AG09309 (cell line): ENCODE measurements at places on chromosomes 6 and 20.
A peak's percentile ranks its signal among the peaks of the same experiment; 100 is the strongest.

DNA sequence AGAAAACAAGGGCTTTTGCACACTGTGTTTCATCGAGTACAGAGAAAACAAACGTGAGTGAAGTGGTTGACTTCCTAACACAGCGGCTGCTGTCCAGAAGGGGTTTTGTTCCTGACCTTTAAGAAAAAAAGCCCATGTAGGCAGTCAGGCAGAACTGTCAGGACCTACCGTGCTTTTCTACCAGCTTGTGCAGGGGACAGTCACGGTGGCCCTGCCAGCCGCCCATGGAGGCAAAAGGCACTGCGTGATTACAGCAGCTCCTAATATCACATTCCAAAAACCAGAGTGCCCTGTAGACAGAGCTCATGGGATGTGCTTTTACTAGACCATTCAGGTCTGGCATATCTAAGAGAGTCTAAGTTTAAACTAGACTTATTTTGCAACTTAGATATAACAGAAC, 12.2 kb downstream of the TNFAIP3 start:
- no peak for DNase-seq

DNA sequence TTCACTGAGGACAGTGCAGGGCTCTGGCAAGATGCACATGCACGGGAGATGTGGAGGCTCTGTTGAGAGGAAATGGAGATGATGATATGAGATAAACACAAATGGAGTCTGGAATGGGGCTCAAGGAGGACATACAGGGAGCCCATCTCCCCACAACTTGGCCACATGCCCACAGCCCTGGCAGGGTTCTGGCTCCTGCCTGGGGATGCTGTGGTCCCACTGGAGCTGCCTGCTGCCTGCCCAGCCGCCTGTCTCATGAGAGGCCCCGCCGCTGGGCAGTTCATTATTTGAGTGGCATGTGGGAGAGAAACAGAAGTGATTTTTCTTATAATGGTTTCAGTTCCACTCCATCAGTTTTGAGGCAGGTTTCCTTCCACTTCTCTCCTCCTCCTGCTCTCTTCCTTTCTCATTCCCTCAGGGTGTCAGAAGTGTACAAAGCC, 133.6 kb upstream of the TRAF3IP2 start:
- no peak for DNase-seq

- no peak for DNase-seq
Observed at GRCh38 chr6:31128093-31128676, 7.9 kb upstream of the CDSN start.

- DNase-seq: no peak
Observed at GRCh38 chr20:10634211-10634610, 39.6 kb downstream of the JAG1 start.

DNA sequence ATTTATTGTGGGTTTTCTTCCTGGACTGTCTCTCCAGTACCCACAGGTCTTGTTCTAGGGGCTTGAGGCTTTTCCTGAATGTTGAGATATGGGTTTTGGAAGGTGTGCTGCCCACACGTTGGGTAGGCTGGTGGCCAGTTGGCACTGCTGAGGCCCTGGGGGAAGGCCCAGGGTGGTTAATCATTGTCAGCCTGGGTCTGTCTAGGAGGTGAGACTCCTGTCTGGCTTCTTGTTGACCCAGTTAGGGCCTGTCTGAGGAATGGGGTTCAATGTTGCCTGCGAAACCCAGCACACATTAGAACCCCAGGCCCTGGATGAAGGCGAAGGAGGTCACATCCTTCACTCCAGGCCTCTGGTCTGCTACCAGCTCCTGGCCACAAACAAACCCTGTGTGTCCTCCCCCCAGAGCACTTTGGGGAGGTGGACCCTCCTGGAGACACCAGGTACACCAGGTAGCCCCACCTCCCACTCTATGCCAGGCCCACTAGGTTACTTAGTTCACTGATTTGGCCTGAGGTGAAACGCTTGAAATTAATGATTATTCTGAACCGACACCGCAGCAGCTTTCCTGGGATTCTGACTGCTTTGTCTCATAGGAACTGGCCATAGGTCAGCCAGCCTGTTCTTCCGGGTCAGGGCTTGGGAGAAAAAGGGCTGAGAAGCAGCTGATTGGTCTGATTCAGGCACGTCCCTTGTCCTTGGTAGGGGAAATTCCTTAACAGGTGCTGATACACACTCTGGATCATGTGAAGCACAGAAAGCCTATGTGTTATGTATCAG, 15.2 kb downstream of the DNMT3B start:
- no peak for DNase-seq

DNA sequence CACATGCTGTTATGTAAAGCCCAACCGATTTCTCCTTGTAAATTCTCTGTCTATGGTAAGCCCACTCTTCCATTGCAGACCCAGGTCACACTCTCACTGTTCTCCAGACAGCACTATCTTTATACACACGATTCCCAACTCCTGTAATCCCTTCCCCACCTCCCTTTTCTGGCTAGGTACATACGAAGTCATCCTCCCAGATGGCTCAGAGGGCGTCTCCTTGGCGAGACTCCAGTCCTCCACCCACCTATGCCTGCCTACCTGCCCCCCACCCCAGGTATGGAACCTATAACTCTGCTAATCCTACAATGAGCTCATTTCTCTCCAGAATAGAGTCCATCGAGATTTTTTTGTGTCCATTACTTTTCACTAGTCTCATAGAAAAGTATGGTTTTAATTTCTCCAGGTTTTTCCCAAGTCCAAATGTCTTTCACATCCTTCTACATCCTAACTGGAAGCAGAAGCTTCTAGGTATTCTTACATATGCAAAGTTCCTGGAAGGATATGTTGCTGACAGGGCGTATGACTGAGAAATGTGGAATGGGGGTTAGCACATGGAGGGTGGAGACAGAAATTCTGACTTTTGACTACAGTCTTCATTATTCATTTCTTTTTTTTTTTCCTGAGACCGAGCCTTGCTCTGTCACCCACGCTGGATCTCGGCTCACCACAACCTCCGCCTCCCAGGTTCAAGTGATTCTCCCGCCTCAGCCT, 22.8 kb downstream of the SCML4 start:
- no peak for DNase-seq

- DNase-seq: peak; percentile 16
Observed at GRCh38 chr6:111447051-111447450, 36.0 kb downstream of the REV3L start.

DNA sequence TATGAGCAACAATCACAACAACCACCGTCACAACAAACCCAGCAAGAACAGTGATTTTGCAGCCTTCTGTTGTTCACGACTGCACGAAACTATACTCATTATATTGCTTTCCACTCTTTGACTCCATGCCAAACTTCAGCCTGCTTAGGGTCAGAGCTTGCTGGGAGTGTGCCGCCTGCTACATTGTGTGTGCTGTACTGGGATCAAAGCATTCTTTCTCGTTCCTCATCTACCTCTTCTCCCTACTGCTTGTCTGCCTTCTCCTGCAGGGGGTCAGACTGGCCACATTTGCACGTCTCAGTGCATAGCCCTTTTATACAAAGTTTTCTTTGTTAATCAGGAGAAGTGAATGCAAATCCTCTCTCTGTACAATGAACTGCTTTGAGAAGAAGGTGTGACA, 401.6 kb upstream of the CITED2 start:
- DNase-seq: no peak

DNA sequence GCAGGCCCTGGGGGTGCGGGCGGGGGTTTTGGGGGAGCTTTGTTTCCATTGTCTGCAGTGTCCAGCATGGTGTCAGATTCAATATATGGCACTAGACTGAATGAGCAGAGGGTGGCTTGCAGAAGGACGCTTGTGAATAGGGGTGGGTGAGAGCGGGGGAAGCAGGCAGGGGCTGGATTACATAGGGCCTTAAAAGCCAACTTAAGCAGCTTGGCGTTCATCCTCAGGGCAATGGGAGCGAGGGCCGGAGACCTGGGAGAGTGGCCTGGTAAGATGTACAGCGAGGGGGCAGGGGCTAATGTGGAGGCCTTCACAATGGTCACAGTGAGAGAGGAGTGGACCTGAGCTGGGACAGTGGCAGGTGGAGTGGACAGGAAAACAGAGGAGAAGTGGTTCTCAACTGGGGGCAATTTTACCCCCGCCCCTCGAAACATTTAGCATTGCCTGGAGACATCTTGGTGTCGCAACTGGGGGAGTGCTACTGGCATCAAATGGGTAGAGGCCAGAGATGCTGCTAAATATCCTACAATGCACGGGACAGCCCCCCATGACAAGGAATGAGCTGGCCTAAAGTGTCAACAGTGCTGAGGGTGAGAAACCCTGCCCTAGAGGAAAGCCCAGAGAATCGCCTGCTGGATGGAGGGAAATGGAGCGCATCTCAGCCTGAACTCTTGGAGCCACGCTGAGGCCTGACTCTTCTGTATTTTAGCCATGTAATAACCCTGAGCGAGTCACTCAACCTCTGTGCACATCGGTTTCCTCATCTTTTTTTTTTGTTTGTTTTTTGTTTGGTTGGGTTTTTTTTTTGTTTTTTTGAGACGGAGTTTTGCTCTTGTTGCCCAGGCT, 15.1 kb upstream of the BAK1 start:
- no peak for DNase-seq

DNA sequence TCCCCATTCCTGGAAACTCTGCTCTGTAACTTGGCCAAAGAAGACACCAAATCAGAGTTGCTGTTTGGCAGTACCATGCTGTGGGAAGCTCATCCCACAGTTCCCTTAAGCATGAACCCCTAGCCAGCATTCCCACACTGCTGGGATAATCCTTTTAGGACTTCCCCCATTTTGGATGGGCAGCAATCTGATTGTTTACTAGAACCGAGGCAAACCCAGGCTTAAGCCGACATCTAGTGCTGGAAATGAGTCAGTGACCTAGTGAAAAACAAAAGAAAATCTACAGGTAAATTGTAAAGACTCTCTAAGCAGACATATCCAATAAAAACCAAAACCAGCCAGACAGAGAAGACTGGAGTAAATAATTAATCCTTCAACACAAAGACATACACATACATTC, 5.2 kb downstream of the DNAH8 start:
- DNase-seq: no peak

DNA sequence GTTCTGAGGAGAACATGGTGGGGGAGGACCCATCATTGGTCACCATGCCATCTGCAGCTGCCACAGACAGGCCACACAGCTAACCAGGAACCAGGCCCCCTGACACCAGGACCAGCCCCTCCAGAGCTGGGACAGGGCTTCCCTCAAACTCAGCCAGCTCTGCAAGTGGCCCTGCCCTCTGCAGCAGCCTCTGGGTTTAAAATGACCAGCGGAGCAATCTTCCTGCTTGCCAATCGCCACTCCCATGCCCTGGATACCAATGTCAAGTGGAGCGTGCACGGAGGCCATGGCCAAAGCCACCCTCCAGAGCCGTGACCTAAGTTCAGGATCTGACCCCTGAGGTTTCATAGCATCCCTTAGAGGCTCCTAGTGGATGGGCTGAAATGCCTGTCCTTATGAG, 199.4 kb downstream of the SYNDIG1 start:
- no peak for DNase-seq

GRCh38 chr6:153031335-153031955, 28.9 kb upstream of the MTRF1L start:
- no peak for DNase-seq

DNA sequence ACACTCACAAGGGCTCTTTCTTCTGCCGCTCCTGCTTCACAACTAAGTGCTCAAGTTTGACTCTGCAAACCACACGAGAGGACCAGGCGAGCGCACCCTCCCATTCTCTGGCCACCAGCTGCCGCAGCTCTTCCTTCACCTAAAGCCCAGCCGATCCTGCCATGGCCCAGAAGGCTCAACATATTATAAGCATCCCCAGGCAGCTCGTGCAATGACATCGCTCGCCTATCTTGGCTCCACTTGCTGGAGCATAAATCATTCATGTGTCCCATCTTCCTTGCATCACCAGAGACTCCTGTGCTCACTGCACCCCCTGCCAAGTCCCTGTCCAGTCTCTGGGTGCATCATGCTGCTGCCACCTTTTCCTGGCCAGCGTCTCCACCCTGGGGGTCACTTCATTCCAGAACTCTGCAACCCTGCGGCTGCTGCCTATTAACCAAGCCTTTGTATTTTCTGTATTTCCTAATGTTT, 59.0 kb downstream of the PSMG4 start:
- no peak for DNase-seq

DNA sequence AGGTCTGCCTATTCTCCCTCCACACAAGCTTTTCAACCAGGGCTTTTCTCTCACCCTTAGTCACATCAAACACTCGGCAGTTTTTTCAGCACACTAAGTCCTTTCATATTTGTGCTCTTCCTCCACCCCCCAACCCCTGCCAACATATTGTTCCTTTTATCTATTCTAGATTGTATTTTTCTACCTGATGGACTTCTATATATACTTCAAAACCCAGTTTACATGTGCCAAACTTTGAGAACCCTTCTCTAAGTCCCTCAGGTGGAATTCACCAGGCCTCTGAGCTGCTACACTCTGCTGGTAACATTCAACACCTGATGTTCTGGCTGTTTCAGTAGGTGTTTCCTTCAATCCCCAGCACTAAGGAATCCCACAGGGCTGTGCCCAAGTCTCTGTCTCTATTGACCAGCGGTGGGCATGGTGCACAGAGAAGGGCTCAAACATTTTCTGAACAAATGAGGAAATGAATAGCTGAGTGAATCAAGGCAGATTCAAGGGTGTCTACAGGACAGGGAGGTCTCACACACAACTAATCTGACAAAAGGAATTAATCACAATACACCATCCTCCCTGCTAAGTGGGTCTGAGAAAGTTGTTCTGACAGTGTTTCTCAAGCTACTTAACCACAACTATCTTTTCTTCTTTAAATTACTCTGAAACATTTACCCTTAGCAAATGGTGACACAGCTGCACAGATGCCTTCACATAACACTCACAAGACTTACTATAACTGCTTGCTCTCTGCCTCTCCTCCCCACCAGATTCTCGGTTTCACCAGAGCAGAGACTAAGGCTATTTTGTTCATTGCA, 166.5 kb downstream of the TSHZ2 start:
- DNase-seq: no peak

GRCh38 chr6:46899659-46900058, 22.1 kb downstream of the ADGRF5 start:
- DNase-seq: no peak

DNA sequence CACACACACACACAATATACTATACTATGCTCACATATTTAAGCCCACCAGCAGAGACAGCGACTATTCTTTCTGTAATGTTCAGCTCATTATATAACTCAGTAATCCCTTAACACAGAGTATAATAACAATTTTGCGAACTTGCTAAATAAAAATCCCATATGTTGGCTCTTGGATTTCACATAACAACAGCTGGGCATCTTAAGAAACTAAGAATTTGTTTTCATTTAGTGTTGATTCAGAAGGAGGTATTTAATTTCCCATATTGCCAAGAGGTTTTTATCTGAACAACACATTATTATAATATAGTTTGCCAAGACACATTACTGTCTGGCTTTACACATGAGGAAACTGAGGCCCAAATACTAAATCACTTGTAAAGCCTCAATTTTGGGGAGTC, 7.4 kb downstream of the ECT2L start:
- no peak for DNase-seq

DNA sequence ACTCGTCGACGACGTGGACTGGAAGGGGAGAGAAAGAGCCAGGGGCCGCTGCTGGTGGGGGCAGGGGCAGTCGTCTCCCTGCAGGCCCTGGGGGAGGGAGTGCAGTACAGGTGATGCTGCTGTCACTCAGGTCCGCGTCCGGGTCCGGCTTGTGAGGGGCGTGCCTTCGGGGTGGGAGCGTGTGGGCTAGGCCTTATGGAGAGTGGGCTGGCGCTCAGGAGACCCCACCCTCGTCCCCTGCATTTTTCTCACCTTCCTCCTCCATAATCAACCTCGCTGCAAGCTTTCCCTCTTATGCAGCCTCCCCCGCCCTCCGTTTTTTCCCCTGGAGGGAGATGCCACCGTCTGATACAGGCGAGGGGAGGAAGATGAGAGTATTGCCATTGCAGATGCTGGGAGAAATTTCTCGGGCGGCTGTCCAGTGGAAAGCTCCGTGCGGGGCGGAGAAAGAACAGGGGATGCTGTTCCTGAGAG, 632 bp downstream of the PCMT1 start:
- DNase-seq: no peak

- DNase-seq: no peak
Observed at GRCh38 chr6:134009876-134010275, 42.5 kb downstream of the SLC2A12 start.
